ENCODE measurements at places on chromosomes 7 and 10. TPM values are rescaled to one million over a fixed set of nuclear protein-coding genes. Genes with fewer than 3 reads are reported as not detected.

DNA sequence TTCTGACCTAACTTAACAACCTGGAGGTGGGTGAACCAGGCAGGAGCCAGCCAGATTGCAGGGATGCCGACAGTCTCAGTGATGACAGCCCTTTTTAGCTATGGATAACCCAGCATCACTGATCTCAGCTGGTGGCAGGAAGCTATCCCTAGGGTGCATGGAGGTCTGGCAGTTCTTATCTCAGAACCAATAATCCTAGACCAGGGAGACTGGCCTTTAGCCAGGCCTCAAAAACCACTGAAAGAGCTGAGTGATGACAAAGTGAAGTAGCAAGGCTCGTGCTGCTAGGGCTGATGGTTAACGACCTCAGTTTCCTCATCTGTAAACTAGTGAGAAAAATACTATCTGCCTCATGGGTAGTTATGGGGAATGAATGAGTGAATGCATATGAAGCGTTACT, 112.5 kb downstream of the RALA start:
- no peak for DNase-seq

DNA sequence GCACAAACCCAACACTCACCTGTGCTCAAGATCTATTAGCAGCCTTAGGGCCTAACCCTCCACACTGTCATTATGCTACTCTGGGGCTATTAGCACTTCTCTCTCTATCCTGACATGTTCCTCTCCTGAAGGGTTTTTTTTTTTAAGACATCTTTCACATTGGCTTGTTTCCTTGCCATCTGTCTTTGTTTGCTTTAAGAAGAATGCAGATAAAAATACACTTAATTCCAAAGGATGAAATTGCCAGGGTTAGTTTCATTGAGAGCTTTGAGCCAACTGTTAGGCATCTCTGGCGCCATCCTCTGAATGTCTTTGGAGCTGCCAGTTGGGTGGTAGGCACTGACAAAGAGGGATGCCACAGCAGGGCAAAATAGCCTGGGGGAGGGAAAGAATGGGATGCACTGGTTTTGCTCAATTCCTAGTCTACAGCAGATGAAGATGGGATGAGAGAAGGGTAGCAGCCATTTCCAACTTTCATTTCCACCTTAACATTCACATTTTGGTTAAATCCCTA, 399.2 kb downstream of the SORCS1 start:
- no peak for DNase-seq

GRCh38 chr7:149873970-149874643, 338 bp downstream of the ATP6V0E2 start:
- no peak for DNase-seq

DNA sequence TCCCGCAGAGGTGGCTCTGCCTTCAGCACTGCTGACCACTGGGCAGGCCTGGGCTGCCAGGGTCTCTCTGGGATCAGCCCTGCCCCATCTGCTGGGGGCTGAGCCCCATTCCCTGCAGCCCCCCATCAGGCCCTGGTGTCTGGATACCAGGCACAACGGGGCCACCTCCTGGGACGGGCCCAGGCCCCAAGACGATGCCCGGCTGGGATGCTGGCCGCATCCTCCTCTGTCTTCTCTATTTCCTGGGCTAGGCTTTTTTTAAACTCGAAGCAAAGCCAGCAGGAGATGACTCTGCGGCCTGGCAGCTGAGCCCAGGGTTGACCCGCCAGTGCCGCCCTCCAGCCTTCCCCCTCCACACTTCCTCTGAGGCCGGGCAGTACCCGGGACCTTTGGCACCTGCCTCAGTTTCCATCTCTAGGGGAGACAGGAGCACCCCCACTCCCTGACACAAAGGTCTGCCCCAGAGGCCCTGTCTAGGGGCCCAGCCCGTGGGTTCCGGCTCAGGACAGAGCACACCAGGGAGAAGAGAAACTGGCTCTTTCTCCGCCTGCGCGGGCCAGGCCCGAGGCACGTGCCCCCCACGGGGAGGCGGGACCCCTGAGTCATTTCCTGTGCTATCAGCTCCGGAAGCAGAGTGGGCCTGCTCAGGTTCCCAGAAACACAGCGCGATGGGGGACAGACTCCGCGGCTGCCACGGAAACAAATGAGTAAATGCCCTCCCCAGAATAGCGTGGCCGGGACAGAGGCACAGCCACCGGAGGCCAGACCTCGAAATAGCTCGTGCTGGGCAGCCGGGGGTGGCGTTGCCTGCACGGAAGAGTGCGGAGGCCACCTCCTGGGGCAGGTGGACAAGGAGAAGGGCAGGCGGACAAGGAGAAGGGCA, 84.6 kb upstream of the PDGFA start:
- DNase-seq, result no peak

- DNase-seq, result no peak
These were observed 148.2 kb upstream of the LRRTM3 start for GRCh38 chr10:66777665-66778064.

- no peak for DNase-seq
These were observed 559.0 kb upstream of the ADARB2 start for GRCh38 chr10:2296179-2296891.

- peak; percentile 45 for DNase-seq
These were observed 168.0 kb upstream of the AHR start for GRCh38 chr7:17130281-17131059.

DNA sequence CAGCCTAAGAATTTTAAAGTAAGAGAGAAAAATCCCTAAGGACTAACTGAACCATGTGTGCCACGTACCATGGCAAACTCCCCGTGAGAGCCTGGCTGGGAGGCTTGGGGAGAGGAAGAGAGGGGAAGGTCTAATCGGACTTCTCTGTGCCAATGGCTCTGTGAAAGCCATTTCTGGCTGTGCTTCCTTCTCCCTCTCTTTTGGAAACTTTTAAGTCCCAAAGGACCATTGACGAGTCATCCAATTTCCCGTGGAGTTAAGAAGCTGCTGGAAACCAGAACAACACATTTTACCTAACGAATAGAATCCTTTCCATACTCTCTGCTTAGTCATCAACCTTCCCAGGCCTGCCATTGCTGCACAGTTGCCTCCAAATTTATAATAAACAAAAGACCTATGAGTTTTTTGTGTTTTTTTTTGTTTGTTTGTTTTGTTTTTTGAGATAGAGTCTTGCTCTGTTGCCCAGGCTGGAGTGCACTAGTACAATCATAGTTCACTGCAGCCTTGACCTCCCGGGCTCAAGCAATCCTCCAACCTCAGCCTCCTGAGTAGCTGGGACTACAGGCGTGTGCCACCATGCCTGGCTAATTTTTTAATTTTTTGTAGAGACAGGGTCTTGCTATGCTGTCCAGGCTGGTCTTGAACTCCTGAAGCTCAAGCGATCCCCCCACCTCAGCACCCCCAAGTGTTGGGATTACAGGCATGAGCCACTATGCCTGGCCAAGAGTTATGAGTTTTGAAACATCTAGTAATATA, 13.2 kb downstream of the LAMB1 start:
- DNase-seq, result no peak

GRCh38 chr10:28250782-28251181, 52.1 kb downstream of the MPP7 start:
- peak; percentile 36 for DNase-seq

DNA sequence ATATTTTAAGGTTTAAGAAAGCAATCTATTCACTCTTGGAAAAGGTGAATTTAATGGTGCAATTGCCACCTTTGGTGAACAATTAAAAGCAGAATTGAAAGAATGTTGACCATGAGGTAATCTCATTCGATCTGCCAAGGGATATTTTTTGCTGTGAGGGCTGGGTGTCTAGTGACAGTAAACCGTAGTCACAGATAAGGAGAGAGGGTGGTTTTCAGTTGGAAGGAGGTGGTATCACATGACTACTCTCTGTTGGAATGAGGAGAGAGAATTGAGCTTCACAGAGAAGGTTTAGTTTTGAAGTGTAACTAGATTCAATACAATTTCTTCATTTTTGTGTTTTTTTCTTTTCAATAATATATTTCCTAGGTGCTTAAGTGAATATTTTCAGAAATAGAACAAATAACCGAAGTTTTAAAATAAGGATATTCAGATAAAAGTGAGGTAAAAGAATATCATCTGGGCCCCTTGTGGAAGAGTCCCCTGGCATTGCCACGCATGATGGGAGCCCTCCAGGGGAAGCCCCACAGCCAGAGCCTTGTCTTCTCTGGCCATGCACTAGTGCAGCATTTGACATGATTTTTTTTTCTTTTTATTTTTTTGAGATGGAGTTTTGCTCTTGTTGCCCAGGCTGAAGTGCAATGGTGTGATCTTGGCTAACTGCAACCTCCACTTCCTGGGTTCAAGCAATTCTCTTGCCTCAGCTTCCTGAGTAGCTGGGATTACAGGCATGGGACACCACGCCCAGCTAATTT, 73.4 kb downstream of the GPR141 start:
- DNase-seq, result no peak

DNA sequence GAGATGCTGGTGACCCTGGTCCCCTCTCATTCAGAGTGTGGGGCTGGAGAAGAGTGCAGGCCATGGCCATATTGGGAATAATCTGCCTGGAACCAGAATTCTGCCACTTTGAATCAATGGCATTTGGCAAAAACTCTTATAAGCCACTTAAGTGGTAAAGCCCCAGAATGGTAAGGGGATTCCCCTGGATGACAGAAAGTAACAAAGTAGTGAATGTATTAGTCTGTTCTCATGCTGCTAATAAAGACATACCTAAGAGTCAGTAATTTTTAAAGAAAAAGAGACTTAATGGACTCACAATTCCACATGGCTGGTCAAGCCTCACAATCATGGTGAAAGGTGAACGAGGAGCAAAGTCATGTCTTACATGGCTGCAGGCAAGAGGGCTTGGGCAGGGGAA, 248.6 kb downstream of the SH2D4B start:
- DNase-seq, result no peak

GRCh38 chr10:94353336-94353735, 9.4 kb downstream of the NOC3L start:
- no peak for DNase-seq

- DNase-seq, result no peak
These were observed 45.7 kb downstream of the BEND7 start for GRCh38 chr10:13483073-13483472.

DNA sequence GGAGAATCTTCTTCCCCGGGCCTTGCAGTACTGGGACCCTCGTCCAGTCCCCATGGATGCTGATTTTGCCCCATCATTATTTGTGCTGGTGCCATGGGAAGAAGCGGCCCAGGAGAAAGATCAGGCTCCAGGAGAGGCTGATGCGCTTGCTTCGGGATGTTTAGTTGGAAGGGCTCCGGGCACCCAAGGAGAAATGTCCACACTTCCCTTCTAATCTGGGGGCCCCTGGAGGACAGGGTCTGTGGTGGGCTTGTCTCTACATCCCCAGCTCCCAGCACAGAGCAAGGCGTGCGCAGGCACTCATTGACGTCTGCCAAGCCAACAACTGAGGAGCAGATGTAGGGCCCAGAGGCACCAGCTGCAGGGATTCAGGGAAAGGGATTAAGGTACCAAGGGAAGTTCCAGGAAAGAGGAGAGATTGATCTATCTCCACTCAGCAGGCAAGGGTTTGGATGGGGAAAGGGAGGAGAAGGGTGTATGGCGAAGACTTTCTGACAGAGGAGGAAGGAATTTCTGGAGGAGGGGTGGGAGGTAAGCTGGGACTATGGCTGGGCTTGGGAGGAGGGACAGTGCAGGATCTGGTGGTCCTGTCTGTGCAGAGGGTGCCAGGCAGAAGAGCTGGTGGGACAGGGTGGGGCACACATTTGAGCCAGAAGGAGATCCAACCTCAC, 38.7 kb upstream of the LEP start:
- no peak for DNase-seq

DNA sequence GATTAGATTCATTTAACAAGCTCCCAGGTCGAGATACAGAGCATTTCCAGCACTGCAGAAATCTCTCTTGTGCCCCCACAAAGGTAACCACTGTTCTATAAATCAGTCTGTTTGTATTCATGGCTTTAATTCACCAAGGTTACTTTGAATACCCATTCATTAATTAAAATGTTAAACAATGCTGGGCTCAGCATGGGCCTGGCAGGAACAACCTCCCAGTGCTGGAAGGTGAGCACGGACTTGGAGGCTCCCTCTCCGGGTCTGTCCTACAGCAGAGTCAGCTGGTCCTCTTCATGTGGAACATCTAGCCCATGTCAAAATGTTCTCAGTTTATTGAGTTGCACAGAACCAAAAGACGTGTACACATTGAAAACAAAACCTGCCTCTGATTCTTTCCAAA, 15.6 kb upstream of the EFCAB10 start:
- DNase-seq, result no peak

GRCh38 chr7:121831351-121831750, 41.6 kb upstream of the PTPRZ1 start:
- peak; percentile 79 for DNase-seq

- no peak for DNase-seq
These were observed 21.6 kb downstream of the KIFBP start for GRCh38 chr10:69010151-69010640.

GRCh38 chr10:71812016-71812912, 38.8 kb downstream of the PSAP start:
- DNase-seq, result peak; percentile 49

DNA sequence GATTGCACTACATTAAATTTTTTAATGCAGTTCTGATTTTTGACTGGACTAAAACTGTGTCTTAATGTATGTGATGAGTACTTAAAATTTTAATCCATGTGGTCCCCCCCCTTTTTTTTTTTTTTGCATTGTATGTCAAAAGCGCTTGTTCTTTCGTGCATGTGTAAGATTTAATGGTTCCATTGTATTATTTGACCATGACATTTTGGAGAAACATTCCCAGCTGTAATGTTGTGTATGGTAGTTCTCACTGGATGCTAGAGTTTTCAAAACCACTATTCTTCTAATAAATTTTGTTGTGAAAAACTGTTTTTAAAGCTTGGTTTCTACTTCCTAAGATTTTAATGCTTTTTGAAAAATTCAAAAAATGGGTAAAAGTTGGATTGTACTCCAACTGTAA, 132.0 kb downstream of the LCOR start:
- DNase-seq, result no peak

- DNase-seq, result no peak
These were observed 84.8 kb upstream of the AGBL3 start for GRCh38 chr7:134901389-134902020.

DNA sequence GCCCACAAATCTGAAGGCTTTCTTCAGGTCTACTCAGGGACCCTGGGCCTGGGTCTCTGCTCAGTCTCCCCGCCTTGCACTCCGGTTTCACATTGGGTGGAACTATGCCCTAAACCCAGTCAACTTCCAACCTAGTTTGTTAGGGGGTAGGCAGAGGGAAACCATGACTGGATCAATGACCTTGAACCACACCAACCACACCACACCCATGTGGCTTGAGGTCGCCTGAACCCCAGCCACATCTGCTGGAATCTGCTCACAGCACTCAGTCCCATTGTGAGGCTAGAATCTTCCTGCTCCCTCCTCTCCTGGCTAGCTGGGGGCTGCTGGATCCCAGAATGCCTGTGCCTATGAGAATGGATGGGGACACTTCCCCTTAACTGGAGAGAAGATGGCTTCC, 17.9 kb downstream of the RFC2 start:
- DNase-seq, result no peak

GRCh38 chr7:6386779-6387178, 61.0 kb downstream of the DAGLB start:
- DNase-seq, result no peak

- DNase-seq, result no peak
These were observed 199.0 kb downstream of the PPP1R9A start for GRCh38 chr7:95106401-95106800.

- no peak for DNase-seq
These were observed 541.4 kb downstream of the SUGCT start for GRCh38 chr7:40676221-40676620.

- no peak for DNase-seq
These were observed 83.9 kb downstream of the ADCY1 start for GRCh38 chr7:45657890-45658715.

The TFR2 gene
- total RNA-seq, result 0.29 TPM

The BAMBI gene
- total RNA-seq, result 288 TPM

The ENO4 gene
- 0.08 TPM for total RNA-seq

The TDRD1 gene
- not detected for total RNA-seq

The SEMA3E gene
- total RNA-seq, result 6.8 TPM

The GNAT3 gene
- total RNA-seq, result not detected

The SLC26A5 gene
- not detected for total RNA-seq

The ATE1 gene
- total RNA-seq, result 33.9 TPM

The GPRIN2 gene
- total RNA-seq, result not detected
